ENCODE measurements at places on chromosomes 3 and 15.

DNA sequence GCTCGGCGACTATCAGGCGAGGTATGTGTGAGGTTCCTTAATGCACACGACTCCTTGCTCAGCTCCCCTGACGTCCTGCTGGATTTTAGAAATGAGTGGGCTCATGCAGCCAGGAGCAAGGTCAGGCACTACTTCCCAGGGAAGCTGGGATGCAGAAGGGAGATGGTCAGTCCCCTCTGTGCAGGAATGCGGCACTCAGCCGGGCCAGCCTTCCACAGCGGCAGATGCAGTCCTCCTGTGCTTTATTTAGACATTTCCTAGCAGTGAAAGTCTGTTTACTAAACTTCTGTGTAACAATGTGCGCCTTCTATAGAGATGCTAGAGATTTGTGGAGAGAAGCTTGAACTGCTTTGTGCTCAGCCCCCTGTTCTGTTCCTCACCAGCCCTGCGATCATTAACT is 252.1 kb downstream of the SLCO3A1 start:
- no peak for DNase-seq

GRCh38 chr3:67018789-67019526 is 20.9 kb downstream of the KBTBD8 start:
- DNase-seq, result no peak

DNA sequence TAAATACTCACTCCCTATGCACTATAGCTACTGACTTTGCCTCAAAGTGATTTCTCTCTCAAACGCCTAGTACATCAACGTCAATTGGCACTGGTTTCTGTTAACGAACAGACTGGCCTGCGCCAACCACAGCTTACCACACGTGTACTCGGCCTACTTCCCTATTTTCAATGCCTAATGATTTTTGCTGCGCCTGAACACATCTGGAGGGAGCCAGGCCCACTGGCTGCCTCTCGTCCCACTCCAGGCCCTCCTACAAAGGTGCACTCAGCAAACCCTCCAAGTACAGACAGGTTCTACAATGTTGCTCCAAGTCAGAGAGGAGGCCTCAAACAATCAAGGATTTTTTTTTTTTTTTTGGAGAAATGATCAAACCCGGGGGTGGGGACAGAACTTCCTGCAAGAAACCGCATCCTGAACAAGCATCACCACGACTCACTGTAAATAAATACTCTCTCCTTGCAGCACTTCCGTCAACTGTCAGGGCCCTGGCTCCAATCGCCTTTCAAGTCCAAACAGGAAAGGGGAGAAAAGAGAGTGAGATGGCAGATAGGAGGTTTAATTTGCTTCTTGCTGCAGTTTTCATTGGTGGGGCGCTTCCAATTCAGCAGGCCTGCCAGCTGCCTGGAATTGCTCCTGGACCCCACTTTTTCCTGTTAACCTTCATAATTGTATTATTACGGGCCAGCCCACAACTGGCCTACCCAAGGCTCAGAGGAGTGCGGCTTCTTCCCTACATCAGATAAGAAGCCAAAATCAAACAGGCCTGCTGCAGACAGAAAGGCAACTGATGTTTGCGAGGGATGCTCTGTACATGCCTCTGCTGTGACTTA is 139.3 kb downstream of the FOXP1 start:
- DNase-seq, result no peak

DNA sequence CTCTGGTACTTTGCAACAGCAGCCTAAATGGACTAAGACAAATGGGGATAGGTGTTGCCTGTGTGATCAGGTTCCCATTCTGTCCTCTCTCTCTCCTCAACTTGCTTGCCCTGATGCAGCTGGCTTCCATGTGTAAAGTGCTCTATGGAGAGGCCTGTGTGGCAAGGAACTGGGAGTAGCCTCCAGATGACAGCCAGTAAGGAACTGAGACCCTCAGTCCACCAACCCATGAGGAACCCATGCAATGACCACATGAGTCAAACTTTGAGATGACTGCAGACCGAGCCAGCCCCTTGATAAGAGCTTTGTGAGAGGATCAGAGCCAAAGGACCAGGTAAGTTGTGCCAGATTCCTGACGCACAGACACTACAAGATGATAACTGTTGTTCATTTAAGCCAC is 74.6 kb upstream of the ADPGK start:
- DNase-seq, result no peak

DNA sequence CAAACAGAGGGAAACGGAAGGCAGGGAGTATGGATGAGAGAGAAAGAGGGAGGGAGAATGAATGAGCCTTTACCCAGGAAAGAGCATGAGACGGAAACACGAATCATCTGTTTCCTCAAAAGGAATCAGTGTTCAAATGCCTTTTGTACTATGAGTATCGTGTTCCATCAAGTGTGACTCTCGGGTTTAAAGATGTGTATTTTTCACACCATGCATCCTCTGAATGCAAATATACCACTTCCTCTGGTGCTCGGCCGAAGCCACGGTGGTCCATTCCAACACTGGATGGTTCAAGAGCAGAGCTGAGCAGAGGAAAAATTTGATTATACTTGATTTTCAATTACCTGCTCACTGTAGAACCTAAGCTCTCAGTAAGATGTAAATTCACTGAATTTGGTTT is 505.1 kb downstream of the MECOM start:
- DNase-seq, result no peak

- no peak for DNase-seq
These were observed 58.7 kb upstream of the BCHE start for GRCh38 chr3:165895919-165896318.

GRCh38 chr3:140927279-140928069 is 14.2 kb upstream of the SLC25A36 start:
- DNase-seq, result no peak

DNA sequence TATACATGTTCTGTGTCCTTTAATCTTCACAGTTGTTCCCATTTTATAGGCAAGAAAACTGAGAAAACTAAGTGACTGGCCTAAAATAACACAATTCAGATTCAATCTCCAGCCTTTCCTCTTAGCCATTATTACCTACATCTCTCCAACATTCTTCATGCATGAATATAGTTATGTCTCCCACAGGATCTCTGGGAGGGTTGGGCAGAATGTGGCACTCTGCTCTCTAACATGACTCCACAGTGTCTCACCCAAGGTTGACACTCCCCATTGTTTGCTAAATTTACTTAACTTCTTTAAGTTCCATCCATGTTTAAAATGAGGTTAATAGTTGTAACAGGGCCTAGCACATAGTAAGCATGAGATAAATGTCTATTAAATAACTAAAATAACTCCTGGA is 276.3 kb downstream of the ERC2 start:
- DNase-seq, result no peak

DNA sequence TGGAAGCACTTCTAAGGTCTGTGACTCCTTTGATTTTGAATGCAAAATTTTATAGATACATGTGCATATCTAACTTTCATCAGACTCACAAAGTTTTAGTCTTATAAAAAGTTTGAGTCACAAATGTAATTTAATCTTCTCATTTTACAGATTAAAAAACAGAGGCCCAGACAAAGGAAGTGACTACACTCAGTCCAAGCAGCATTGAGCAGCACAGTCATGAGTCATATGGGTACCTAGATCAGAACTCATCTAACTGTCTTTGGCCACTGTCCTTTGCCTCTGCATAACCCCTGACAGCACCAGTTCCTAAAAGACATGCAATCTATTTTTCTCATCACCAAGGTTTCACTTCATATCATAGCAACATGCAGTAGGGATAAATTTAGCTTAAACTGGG is 210.7 kb upstream of the KCNH8 start:
- no peak for DNase-seq

DNA sequence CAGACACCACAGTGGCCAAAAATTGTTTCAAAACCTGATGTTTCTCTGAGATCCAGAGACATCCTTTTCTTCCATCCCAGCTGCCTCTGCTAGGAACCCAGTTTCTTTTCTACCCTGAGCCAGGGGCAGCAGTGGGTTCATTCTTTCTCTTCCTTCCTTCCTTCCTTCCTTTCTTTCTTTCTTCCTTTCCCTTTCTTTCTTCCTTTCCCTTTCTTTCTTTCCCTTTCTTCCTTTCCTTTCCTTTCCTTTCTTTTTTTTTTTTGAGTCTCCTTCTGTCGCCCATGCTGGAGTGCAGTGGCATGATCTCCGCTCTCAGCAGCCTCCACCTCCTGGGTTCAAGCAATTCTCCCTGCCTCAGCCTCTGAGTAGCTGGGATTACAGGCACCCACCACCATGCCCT is 30.7 kb upstream of the COPG1 start:
- no peak for DNase-seq

DNA sequence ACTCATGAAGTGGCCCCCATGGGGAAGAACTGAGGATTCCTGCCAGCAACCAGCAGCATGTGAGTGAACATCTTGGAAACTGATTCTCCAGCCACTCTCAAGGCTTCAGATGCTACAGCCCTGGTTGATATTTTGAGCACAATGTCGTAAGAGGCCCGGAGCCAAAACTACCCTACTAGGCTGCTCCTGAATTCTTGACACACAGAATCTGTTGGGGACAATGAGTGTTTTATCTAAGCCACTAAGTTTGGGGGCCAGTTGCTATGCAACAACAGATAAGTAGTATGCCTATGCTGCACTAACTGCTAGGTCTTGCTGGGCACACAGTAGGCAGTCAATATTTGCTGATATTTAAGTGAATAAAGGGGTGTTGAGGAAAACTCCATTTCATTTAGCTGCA is 89.9 kb upstream of the CHL1 start:
- no peak for DNase-seq

DNA sequence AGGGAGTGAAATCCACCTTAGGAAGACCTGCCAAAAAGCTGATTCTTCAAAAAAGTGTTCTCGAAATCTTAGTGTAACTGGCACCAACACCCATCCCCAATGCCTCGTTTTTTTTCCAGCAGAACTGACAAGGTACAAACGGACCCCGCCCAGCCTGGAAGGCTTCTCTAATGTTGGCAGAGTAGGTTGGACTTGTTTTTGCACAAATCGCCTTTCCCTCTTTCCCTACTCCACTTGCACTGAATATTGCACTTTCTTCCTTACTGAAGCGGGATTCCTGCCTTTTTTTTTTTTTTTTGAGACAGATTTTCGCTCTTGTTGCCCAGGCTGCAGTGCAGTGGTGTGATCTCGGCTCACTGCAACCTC is 544 bp upstream of the TIMMDC1 start:
- no peak for DNase-seq

DNA sequence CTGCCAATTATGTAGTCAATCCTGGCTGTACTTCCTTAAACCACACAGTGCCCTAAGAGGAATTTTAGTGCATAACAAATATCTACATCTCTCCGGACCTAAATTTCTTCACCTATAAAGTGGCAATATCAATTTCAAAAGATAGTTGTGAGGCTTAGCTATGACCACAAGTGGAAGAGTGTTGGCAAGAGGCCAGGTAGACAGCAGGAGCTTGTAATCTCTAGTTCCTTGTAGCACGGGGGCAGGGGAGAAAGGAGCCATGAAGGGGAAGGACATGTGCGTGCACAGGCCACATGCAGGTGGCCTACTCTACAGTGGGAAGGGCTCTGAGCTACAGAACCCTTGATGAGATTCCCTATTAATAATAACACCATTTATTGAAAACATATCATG is 269.7 kb downstream of the ABHD5 start:
- no peak for DNase-seq

- no peak for DNase-seq
These were observed 11.7 kb downstream of the ISG20 start for GRCh38 chr15:88650556-88650955.

DNA sequence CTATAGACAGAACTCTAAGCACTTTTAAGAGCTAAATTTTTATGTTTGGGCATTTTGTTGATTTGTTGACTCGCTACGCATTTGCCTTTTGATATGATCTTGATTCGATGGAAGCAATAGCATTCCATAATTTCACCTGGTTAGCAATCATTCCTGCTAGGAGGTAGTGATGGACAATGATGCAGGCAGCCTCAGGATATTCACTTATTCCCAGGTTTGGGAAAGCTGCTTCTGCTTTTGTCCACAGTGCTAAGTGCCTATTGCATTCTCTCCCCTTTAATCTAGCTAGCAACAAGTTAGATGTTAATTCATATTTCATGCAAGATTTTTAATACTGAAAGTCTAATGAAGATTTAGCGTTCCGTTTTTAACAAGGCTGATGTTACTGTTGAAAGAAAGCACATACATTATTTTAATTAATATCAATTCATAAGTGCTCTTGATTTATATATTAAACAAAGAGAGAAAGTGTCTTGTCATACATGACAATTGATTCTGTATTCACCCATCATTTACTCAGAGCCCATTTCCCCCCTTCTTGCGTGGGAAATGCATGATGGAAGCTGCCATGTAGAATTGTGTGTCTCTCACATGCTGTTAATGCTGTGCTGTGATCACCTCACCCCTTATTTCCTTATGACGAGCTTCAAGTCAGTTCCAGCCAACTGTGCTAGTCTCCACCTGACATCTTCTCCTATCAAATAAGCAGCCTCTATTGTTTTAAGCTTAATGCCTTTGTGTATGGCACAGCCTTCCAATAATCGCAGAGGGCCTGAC is 53.0 kb upstream of the TMCO5A start:
- no peak for DNase-seq

DNA sequence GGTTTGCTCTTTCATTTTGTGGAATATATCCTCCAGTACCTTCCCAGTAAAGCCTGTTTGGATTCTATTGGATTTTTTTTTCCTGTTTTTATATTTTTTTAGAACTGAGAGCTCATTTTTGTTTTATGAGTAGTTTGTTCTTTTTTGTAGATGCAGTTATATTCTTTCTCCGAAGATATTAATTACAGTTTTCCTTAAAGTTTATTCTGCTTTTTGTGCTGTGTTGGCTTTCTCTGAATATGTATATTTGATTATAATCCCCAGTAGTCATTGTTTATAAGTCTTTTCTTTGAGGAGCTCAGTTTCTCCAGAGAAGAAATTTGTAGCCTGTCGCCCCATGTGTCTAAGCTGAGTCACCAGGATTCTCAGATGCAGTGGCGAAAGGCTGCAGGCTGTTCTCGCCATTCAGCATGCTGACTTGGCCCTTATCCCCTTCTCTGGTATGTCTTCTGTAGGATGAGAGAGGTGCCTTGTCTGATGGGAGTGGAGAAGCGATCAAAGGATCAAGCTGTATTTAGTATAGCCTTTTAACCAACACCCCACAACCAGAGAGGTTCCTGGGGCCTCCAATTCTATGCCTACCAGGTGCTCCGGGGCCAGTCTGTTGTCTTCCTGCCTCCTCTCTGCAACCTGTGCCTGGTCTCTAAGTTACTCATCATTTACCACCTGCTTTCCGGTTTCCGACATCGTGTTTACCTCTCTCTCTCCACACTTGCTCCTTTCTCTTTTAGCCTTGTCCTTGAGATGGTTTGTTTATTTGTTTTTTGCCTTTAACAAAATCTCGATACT is 31.7 kb upstream of the MFSD1 start:
- no peak for DNase-seq

DNA sequence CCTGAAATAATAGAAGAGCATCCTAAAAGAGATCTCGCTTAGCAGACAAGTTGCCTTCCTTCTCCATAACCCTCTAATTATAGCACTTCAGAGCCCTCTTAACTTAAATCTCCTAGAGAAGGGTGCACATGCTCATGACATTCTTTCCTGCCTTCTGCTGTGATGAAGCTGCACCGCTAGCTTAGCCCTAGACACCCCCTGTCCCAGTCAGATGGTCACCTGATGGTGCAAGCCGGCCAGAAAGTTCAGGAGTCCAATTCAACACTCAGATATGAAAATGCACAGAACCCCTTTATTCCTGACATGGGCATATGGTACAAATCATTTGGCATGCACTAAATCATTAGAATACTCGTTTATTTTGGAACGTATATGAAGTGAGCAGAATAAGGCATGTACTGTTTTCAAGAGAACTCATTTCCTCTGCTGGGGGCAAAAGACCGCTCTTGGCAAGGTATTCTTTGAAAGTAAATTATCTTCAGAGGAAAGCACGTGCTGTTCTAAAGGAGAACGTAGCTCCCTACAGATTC is 420.4 kb upstream of the PROK2 start:
- DNase-seq, result no peak
